ENCODE measurements at places on chromosomes 6 and 20.

DNA sequence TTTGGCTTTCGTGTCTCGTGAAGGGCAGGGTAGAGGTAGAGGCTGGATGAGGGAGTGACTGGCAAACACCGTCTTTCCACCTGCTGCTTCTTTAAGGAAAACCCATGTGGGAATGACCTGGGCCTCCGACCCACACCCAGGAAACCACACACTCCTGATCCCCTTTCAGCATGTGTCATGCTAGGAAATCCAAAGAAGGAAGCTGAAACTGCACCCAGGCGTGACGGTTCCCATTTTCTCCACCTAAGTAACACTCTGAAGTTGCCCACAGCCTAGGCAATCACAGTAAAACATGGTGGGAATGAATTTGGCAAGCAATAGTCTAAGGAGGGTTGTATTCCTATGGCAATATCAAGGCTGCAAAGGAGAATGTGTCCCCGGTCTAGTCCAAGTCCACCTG lies 538.4 kb upstream of the NOX3 start:
- no peak for DNase-seq

DNA sequence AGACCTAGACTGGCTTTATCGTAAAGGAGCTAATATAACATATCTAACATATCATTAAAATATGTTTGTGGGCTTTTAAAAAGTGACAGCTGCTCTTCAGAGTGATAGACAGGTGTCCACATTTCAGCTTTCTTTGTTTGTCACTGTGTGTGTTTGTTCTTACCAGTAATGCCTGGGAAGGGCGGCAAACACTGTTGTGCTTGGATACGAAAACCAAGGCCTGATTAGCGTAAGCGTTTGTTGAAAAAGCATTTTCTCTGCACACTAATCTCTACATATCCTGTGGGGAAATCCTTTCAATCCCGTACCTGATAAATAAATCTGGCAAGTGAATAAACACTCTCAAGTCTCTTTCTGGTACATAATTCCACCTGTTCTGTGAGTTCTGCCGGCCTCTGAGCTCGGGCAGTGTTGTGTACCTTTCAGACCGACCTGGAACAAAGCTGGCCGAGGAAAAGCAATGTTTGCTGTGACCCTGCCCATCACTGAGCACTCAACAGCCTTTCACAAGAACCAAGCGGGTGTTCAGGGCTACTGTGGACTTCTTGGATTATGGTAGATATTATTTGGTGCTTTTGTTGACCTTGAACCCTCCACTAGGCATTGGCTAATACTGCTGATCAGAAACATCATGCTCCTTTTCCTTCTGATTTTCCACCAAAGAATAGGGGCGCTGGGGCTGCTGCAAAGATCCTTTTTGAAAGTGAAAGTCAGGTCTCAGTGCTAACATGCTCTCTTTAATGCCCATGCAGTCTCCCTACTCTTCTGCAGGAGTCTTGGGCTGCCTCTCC lies 100.4 kb downstream of the CD83 start:
- no peak for DNase-seq

- no peak for DNase-seq
Measured at GRCh38 chr6:47420394-47421371, 56.9 kb upstream of the CD2AP start.

GRCh38 chr6:114092943-114093342 lies 122.0 kb upstream of the HDAC2 start:
- DNase-seq, result no peak

DNA sequence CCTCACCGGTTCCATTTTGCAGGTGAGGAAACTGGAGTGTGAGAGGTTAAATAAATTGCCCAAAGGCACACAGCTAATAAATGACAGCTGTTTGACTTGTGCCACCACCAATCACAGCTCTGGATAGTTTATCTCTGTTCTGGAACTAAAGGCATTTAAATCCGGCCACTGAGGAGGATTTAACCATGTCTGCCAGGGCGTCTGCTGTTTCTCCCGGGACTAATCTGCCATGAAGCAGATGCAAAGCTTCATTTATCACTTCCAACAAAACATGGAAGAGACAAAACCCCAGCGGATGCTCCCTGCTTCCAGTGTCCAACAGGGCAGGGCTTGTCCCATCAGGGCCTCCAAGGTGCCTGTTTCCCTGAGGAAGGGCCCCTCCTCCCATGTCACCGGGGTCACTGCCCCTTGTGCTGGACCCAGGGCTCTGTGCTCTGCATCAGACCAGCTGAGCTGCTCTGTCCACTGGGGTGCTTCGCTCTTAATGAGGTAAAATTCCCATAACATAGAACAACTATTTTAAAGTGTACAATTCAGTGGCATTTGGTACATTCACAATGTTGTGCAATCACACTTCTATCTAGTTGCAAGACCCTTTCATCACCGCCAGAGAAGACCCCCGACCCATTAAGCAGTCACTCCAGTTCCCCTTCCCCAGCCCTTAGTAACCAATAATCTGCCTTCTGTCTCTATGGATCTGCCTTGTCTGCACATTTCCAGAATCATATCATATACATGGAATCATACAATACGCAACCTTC lies 244.3 kb downstream of the PTPRT start:
- no peak for DNase-seq

DNA sequence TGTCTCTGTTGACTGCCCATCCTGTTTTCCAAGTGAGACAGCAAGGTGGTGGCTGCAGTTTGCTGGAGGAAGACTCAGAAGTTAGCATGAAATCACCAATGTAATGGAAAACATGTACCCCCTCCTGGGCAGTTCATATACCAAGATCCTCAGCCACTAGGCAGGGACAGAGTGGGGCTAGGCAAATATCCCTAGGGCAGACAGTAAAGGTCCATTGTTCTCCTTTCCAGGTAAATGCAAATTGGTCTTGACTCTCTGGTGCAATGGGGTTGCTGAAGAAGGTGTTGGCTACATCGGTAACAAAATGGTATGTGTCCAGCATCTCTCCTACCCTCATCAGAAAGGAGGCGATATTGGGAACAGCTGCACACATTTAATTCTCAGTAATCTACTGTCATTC lies 233.6 kb upstream of the SOX4 start:
- DNase-seq, result no peak

GRCh38 chr20:31709939-31710338 lies 12.7 kb downstream of the BCL2L1 start:
- DNase-seq, result no peak

- no peak for DNase-seq
Measured at GRCh38 chr6:44260451-44261297, 3.3 kb upstream of the SLC35B2 start.

- DNase-seq, result no peak
Measured at GRCh38 chr20:12916699-12917098, 92.1 kb upstream of the SPTLC3 start.

DNA sequence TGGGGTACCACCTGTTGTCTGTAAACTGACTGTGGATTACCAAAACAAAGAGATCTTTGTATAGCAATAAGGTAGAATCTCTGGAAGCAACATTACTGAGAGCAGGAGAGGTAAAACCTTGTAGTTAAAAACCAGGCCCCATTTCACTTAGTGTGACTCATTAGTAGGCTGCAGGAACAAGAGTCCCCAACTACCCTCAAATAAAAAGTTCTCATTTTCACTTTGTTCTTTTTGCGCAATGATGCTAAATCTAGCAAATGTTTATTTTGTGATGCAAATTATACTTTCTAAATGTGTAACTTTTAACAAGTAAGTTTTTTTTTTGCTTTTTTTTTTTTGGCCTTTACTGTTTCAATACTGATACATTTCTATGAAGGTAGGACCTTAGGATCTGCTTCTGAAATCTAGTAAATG lies 67.1 kb downstream of the ESF1 start:
- no peak for DNase-seq

DNA sequence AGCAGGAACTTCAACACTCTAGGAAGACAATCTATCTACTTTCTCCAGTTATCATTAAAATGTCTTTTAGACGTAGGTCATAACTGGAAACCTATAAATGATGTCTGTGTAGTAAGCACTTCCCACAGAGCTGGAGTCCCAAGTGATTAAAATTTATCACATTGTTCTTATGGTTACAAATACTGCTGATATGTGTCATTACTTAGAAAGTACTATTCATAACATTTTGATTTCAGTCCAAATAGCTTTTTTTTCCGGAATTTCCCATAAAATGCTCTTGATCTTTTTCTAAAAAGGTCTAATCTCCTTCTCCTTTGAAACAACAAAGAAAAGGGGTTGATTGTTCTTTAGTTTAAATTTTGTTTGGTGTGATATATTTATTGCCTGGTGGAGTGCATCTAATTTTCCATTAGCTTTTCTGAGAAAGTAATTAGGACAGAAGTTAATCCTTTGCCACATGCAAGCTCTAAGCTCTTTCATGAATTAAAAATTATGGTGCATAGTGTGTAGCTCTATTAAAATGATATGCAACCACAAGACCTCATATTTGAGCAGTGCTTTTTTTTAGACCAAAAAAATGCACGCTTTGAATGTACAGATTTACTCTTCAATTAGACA lies 132.7 kb upstream of the TCF21 start:
- DNase-seq, result no peak

DNA sequence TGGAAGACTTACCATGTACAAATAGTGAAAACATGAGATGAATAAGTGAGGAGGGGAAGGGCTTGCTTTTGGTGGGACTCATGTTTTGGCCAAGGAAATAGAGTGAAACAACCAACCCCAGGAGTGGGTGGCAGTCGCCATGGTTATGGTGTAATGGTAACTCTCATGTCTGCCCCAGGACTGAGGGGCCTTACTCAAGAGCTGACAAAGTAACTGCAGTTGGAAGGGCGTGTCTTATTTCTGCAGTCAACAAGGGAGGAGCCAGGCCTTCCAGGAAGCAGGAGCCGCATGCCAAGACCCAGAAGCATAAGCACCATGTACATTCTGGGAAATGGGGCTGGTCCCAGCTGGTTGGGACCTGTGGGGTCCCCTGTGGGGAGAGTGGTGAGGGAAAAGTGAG lies 108.5 kb downstream of the UNC5CL start:
- DNase-seq, result no peak

DNA sequence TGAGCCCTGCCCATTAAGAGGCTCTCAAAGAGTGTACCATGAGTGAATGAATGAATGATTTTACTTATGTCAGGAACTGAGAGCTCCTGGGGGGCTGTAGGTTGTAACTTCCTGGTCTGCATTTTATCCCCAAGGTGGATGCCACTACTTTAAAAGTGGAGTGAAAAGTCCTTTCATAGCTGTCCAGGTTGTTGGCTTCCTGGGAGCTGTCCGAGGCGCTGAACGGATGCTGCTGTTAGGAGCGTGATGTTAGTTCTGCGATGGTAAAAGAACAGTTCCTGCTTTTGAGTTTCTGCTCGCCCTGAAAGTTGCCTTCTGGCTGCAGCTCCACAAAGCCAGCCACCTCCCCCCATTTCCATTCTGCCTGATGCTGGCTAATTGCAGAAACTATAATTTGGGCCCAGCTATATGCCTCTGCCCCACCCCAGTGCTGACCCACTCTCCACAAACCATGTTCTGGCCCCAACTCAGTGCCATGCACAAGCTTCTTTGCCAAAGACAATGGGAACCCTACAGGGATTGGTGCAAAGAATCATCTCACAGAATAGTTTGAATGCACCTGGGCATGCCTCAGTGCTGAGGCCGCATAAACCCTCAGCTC lies 330.9 kb upstream of the CDH4 start:
- no peak for DNase-seq

- no peak for DNase-seq
Measured at GRCh38 chr6:109978174-109979032, at the start of gene GPR6. Gene GPR6 (plus strand): TSS chr6:109978311. CDS start chr6:109979113, 802 bp downstream.

GRCh38 chr6:161575523-161576254 lies 301.8 kb upstream of the AGPAT4 start:
- no peak for DNase-seq

DNA sequence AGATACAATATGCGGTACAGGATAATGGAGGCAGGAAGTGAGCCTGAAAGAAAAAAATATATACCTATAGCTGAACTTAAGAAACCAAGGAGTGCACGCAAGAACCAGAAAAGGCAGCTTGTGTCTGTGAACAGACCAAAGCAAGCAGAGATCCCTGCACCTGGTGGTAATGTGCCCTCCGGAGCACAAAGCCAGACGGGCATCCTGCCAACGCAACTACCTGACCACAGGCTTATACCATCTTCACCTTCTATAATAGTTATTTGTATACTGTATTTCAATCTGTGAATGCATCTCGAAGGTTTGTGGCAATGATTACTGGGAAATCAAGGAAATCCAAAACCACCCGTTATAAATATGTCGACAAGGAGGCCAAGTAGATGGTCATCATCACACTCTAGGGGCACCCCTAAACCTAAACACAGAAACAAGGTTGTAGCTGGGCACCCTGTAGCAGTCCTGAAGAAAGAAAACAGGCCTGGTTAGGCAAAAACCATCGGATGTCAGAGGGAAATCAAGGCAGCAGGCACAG lies 801 bp downstream of the FBXL4 start:
- peak; percentile 67 for DNase-seq
